ENCODE measurements at places on chromosomes 6 and 20. TPM values are rescaled to one million over a fixed set of nuclear protein-coding genes. Genes with fewer than 3 reads are reported as not detected.

Gene RUNX2
- 0.55 TPM for total RNA-seq

Gene KHDC1L
- total RNA-seq: not detected

Gene KHDC3L
- not detected for total RNA-seq

DNA sequence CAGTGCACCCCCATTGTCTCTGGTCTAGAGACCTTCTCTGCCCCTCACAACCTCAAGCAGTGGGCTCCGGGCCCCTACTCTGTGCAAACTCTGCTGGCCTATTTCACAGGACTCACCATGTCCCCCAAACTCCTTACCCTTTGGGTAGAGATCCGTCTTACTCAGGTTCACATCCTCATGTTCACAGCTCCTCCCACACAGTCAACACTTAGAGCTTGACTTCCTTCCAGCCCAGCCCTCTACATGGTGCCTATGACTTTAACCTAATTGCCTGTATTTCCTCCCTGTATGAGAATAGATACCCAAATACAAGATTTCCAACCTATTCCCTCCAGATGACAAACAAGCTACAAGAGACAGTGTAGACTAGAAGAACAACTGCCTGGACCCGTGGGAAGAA lies 528.6 kb upstream of the JARID2 start:
- DNase-seq: no peak

Gene ZNF341
- 1.0 TPM for total RNA-seq

- no peak for DNase-seq
These were observed 29.6 kb upstream of the TMEM244 start for GRCh38 chr6:129890701-129891100.

GRCh38 chr20:25127761-25128537 lies 46.0 kb upstream of the VSX1 start:
- no peak for DNase-seq
